ENCODE measurements at places on chromosomes 5 and 9.

GRCh38 chr5:124707520-124707919 lies 38.9 kb downstream of the ZNF608 start:
- DNase-seq, result no peak

GRCh38 chr9:5274770-5275169 lies 29.7 kb downstream of the RLN2 start:
- no peak for DNase-seq

GRCh38 chr5:103275851-103276250 lies 17.3 kb downstream of the MACIR start:
- DNase-seq, result no peak

DNA sequence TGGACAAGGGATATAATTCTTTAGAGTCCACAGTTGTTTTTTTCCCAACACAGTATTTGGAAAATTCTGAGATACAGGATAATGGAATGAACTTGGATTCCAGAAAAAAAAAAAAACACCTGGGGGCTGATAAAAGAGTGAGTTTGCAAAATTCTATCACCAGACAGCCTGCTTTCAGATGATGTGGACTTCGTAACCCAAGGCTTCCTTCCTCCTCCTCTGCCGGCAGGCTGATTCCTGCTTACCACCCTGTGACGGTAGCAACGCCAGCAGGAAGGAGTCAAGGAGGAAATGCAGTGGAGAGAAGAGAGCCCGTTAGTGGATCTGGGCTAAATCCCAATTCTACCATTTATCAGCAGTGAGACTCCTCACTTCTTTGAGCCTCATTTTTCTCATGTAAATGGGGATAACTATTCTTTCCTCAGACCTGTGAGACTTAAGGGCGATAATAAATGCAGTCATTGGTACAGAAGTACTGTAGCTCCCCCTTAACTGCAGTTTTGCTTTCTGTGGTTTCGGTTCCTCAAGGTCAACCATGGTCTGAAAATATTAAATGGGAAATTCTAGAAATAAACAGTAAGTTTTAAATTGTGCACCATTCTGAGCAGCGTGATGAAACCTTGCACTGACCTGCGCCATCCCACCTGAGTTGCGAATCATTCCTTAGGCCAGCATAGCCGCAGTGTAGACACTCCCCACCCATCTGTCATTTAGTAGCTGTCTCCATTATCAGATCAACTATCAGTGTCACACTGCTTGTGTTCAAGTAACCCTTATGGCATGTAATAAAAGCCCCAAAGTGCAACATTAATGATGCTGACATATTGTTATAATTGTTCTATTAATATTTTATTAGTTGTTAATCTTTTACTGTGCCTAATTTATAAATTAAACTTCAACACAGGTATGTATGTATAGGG lies 71.4 kb downstream of the DCP2 start:
- DNase-seq, result no peak

GRCh38 chr9:5438301-5439162 lies 807 bp upstream of the PLGRKT start:
- peak; percentile 41 for DNase-seq

GRCh38 chr5:1725641-1726468 lies 73.8 kb downstream of the MRPL36 start:
- DNase-seq, result no peak
